Myometrial cell (primary cell): ENCODE measurements at places on chromosomes 7 and 10. TPM values are rescaled to one million over a fixed set of nuclear protein-coding genes. Genes with fewer than 3 reads are reported as not detected.

GALNT17 gene
- not detected in 2 replicates for total RNA-seq

GPR85 gene
- total RNA-seq: 3.4 and 4.6 TPM in 2 replicates

TAS2R41 gene
- not detected in 2 replicates for total RNA-seq

ARHGEF35 gene
- under 0.01 and 2.5 TPM in 2 replicates for total RNA-seq

HTR7 gene
- total RNA-seq: 0.18 and 0.29 TPM in 2 replicates

MBLAC1 gene
- 2.9 and 6.0 TPM in 2 replicates for total RNA-seq

LIPM gene
- not detected in 2 replicates for total RNA-seq

CRHR2 gene
- total RNA-seq: not detected in 2 replicates

GRM3 gene
- total RNA-seq: not detected in 2 replicates

HTR5A gene
- not detected in 2 replicates for total RNA-seq

FEZF1 gene
- total RNA-seq: not detected in 2 replicates

ABCC2 gene
- under 0.01 TPM in 2 replicates for total RNA-seq

ALOX5 gene
- not detected in 2 replicates for total RNA-seq

NPSR1 gene
- total RNA-seq: not detected in 2 replicates

PNLIP gene
- not detected in 2 replicates for total RNA-seq

LRRN3 gene
- total RNA-seq: 4.1 and 7.5 TPM in 2 replicates

TMEM236 gene
- not detected in 2 replicates for total RNA-seq

ZNF425 gene
- total RNA-seq: 1.1 and 1.4 TPM in 2 replicates

ADCY1 gene
- total RNA-seq: 0.71 TPM in 1 of 2 replicates, not detected in the other

PDIA4 gene
- 339 and 359 TPM in 2 replicates for total RNA-seq

CDC14C gene
- total RNA-seq: not detected in 2 replicates
